ENCODE measurements at places on chromosomes 11 and 22. TPM values are rescaled to one million over a fixed set of nuclear protein-coding genes. Genes with fewer than 3 reads are reported as not detected.
A peak's percentile ranks its signal among the peaks of the same experiment; 100 is the strongest.

The SPDYC gene
- not detected for total RNA-seq

The C11orf87 gene
- 0.62 TPM for total RNA-seq

The LRRC32 gene
- 2.9 TPM for total RNA-seq

The CD81 gene
- total RNA-seq, result 74.8 TPM

The INPP5J gene
- 6.0 TPM for total RNA-seq

The RPS3 gene
- total RNA-seq, result 2,007 TPM

The FOLR1 gene
- 2.2 TPM for total RNA-seq

The ANO9 gene
- total RNA-seq, result not detected

The MRGPRX3 gene
- 0.68 TPM for total RNA-seq

The CHRM1 gene
- not detected for total RNA-seq

The SLC22A25 gene
- 0.10 TPM for total RNA-seq

DNA sequence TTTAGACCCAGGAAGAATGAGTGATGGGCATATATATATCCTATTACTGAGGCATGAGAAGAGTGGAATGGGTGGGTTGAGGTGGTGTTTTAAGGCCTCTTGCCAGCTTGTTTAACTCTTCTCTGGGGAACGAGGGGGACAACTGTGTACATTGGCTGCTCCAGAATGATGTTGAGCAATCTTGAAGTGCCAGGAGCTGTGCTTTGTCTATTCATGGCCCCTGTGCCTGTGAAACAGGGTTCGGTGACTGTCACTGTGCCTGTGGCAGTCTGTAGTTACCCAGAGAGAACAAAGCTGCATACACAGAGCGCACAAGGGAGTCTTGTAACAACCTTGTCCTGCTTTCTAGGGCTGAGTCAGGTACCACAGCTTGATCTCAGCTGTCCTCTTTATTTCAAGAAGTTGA is 11.7 kb downstream of the LIMK2 start:
- ATAC-seq, result peak; percentile 60

DNA sequence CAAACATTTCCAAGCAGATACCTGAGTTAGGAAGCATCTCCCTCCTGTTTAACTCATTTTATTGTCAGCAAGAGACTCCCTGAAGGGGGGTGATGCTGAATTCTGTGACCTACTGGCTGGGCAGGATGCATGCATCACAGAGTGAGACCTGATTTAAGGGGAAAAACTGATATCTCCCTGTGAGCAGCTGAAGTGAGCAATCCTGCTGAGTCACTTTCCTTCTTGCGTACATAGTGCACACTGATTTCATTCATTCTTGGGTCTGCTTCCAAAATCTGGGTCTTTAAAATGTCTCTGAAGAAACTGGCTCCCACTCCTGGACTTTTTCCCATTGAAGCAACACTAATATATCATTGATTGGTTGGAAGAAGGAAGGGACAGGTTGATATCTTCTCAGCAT is 23.3 kb downstream of the P4HA3 start:
- peak; percentile 52 for ATAC-seq

- no peak for ATAC-seq
Observed at GRCh38 chr11:117690484-117691217, 106.4 kb downstream of the DSCAML1 start.

DNA sequence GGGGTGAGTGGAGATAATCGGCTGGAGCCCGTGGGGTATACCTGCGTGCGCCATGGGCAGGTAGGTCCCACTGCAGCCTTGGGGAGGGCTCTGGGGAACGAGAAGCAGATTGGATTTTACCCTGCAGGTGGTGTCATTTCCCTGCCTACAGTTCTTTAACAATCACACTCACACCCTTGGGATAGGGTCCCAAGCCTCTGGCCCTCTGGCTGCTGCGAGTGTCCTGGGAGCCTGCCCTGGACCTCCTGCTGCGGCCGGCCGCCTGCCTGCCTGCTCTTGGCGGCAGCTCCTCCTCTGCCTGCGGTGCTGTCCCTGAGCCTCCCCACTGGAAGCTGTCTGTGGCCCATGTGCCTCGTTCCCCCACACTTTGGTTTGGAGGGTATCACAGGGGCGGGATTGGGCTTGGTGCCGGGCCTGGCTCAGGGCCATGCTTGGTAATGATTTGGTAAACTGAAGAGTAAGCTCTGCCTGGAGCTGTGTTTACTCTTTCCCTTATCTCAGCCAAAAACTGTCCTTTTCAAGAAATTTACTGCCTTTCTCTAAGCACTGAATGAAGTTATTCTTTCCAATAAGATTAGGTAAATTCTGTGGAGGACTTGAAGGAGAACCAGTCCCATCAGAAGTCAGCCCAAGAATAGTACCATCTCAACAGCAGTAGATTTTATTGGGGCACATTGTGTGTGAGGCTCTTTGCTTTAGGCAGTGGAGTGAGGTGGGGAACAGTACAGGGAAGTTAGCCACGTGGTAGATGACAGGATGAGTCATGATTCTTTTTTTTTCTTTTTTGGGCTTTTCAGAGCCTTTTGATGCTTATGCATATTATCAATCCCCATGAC is 53.7 kb downstream of the TBC1D22A start:
- peak; percentile 82 for ATAC-seq

GRCh38 chr22:38699784-38700183 is 959 bp downstream of the JOSD1 start:
- no peak for ATAC-seq

GRCh38 chr11:121372671-121373429 is 79.3 kb upstream of the SORL1 start:
- no peak for ATAC-seq

- peak; percentile 3 for ATAC-seq
Observed at GRCh38 chr11:117814766-117815261, 9.7 kb downstream of the FXYD2 start.

DNA sequence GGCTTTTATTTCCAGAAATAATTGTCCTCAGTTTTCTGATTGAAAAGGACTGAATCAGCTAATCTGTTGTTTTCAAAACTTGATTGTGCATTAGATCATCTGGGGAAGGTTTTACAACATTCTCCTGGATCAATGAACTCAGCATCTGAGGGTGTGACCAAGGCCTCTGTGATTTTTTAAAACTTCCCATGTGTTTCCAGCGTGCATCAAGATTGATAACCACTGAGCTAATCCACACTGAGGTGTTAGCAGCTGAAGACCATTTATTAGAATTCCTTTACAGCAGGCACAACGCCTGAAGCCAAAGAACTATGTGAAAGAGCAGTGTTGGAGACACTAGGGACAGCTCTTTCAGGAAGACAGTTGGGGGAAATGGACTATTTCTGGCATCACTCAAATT is 10.2 kb downstream of the VSTM5 start:
- ATAC-seq, result peak; percentile 26

GRCh38 chr22:27879923-27880322 is 39.1 kb downstream of the PITPNB start:
- ATAC-seq, result peak; percentile 39

GRCh38 chr11:42972741-42973140 is 339.1 kb upstream of the API5 start:
- no peak for ATAC-seq

- ATAC-seq, result no peak
Observed at GRCh38 chr11:69791276-69792180, 16.4 kb upstream of the FGF4 start.

DNA sequence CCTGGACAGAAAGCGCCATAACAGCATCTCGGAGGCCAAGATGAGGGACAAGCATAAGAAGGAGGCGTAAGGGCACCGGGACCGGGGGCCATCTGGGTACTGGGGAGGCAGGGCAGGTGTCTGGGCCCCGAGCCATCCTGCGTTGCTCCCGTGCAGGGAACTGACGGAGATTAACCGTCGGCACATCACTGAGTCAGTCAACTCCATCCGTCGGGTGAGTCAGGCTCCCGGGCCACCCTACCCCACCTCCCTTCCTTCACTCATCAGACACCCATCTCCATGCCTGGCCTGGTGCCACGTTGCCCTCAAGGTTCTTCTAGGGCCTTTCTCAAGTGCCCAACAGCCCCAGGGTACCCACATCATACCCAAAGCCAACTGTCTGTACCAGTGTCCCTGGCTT is 15.0 kb downstream of the PLCB3 start:
- no peak for ATAC-seq

- no peak for ATAC-seq
Observed at GRCh38 chr11:73989156-73989555, 6.5 kb upstream of the UCP2 start.

- no peak for ATAC-seq
Observed at GRCh38 chr22:17700778-17701177, 62.2 kb downstream of the BCL2L13 start.

- no peak for ATAC-seq
Observed at GRCh38 chr11:57278721-57279095, 41.7 kb upstream of the APLNR start.

DNA sequence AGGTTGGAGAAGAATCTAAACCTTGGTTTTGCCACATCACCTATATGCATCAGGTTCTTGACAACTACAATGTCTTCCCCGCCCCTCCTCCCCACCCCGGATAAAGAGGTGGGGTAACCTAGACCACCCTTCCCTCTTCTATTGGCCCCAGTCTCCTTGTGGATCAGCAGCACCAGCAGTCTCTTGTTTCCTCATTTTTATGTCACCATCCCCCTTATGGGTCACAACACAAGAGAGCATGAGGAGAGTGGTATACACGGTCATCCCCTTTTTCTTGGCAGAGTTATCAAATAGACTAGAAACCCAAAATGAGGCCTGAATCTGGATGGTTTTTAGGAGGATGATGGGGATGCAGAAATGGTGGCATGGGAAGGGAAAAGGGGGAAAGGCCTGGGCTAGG is 1.2 kb downstream of the MS4A4E start:
- no peak for ATAC-seq

- ATAC-seq, result peak; percentile 84
Observed at GRCh38 chr11:121575250-121575962, 122.6 kb upstream of the SORL1-AS1 start.

GRCh38 chr11:69509846-69510390 is 28.5 kb downstream of the LINC01488 start:
- ATAC-seq, result no peak

DNA sequence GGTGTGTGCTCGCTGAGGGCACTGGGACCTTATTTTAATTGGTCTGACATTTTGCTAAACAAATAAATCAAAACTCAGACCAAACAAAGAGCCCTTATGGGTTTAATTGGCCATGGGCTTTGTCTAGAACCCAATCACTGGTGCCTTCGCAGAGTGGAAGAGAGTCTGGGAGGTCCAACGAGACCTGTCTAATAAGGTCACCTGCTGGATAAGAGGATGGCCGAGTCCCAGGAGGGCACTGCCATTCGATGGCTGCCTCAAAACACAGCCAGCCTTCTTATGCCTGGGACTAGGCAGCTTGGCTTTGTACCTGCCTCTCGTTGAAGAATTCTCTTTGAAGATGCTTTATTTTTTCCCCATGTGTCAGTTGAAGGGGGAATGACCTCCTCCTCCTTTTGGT is 171.1 kb downstream of the CEP164 start:
- ATAC-seq, result no peak

GRCh38 chr22:25361899-25362214 is 142.4 kb downstream of the CRYBB2 start:
- peak; percentile 8 for ATAC-seq

GRCh38 chr11:44876906-44877305 is 73.8 kb downstream of the TP53I11 start:
- ATAC-seq, result no peak

GRCh38 chr11:69996451-69996850 is 81.7 kb upstream of the ANO1 start:
- no peak for ATAC-seq

- no peak for ATAC-seq
Observed at GRCh38 chr11:11806074-11806473, 35.7 kb upstream of the USP47 start.

DNA sequence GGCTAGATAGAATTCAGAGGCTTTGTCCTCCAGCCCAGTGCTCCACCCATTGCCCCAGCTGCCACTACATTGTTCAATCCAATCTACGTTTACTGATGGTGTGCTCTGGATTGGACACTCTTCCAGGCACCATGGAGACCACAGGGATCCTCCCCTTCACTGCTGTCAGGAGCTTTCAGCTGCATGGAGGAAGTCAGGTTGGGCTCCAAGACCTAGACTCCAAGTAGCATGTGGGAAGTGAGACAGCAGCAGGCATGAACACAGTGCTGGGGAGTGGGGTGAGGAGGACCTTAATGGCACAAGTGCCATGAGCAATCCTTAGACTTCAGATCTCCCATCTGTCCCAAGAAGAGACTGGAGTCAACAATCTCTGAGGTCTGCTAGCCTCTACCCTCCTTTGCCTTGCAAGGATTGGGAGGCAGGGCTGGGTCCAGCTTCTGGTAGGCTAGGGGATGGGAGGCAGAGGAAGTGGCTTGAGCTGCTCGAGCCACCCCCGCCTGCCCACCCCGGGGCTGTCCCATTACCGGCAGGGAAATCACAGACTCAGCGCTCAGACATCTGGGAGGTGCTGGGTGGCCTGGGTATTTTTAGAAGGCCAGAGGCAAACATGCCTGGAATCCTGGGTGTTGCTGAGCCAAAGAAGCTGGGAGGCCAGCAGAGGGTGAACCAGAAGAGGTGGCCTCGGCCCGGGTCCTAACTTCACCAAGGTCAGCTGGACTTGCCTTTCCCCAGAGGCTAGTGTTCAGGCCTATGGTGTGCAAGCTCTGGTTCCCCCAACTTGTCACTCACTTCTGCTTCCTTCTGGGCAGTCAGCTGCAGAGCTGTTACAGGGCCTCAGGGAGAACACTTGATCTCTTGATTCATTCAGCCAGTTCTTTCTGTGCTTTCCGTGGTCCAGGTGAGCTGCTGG is 15.2 kb upstream of the FCHSD2 start:
- ATAC-seq, result no peak

- ATAC-seq, result no peak
Observed at GRCh38 chr11:47886096-47886495, 37.9 kb upstream of the NUP160 start.

DNA sequence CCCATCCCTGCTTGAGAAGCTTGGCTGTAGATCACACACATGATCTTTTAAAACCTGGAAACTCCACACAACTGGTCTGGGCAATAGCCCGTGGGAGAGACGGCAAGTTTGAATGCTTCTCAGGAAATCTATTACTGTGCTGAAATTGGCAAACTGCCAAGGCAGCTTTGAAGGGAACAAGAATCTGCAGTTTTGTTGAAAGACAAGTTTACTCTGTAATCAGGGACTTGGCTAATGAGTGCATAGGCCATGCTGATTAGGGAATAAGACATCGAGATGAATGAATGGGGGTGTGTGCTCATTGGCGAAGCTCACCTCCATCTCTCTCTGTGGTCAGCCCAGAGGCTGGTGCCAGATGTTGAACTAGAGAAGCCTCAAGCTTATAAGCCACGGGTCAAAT is 218.8 kb downstream of the HIPK3 start:
- ATAC-seq, result peak; percentile 78

GRCh38 chr11:63023222-63023814 is 7.7 kb upstream of the SLC22A8 start:
- no peak for ATAC-seq

- peak; percentile 6 for ATAC-seq
Observed at GRCh38 chr22:38733724-38734381, 21.9 kb downstream of the SUN2 start.

- ATAC-seq, result no peak
Observed at GRCh38 chr11:98701541-98701940, 319.2 kb upstream of the CNTN5 start.

GRCh38 chr11:77402218-77402556 is 71.7 kb downstream of the PAK1 start:
- ATAC-seq, result no peak

- ATAC-seq, result peak; percentile 90
Observed at GRCh38 chr11:13135385-13136271, 126.5 kb downstream of the RASSF10 start.

Data from motor neuron (in vitro differentiated cells).